IPS DF 19.7 (cell line): ENCODE measurements at places on chromosomes 16 and 17.
A peak's percentile ranks its signal among the peaks of the same experiment; 100 is the strongest.

DNA sequence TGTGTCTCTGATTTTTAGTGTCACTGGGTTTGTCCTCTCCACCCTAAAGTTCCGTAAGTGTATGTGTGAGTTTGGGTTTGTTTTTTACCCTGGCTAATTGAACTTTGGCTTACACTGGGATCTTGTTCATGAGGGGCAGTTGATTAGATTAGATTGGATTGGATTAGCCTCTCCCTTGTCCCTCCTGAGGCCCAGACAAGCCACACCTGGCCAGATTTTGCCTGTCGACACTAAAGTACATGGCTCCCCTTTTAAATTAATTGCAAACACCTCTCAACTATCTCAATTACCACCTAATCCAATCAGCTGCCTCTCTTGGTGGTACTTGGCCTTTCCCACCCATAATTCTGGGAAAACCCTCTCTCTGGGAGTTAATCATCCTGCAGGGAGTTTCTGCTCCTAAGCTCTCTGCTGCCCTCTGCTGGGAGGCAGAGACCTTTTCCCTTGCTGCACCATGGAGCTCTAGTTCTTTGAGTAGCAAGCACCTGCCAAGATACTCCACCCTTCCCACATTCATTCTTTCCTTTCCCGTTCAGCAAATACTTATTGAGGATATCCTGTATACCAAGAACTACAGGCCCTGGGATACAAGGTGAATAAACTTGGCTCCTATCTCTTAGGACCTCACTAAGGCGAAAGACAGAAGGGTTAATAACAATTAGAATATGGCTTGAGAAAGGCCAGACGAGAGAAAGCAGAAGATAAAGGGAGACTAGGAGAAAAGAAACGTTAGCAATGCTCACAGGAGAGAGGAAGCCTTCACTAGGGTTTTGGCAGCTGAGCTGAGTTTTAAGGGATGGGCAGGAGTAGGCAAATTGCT is 60.0 kb upstream of the MPHOSPH6 start:
- DNase-seq, result peak; percentile 23

GRCh38 chr17:8141045-8141444 is 11.2 kb downstream of the PER1 start:
- no peak for DNase-seq

DNA sequence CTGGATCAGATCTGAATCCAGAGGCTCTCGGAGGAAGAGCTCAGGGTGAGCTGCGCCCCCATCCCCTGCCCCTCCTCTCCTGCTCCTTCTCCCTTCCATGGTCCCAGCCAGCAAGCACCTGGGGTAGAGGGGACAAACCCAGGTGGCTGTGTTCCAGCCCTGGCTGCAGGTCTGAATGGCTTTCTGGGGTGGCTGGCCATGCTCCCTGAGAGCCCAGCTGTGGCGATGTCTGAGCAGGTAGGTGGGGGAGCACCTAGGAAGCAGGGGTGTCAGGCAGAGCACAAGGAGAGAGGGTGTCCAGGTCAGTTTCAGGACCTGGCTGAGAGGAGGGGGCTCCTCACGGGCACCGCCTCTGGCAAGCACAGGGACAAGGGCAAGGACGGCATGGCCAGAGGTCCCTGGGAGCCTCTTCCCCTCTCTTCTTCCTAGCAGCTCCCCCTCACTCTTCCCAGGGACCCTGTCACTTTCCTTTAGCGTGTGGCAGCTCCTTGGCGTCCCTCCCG is 310.0 kb downstream of the SEC14L1 start:
- no peak for DNase-seq

- DNase-seq, result no peak
Observed at GRCh38 chr16:50298591-50299507, 32.5 kb downstream of the ADCY7 start.

- DNase-seq, result no peak
Observed at GRCh38 chr17:48455791-48456190, 25.8 kb upstream of the SKAP1 start.

GRCh38 chr16:411576-412265 is 10.0 kb downstream of the DECR2 start:
- no peak for DNase-seq

DNA sequence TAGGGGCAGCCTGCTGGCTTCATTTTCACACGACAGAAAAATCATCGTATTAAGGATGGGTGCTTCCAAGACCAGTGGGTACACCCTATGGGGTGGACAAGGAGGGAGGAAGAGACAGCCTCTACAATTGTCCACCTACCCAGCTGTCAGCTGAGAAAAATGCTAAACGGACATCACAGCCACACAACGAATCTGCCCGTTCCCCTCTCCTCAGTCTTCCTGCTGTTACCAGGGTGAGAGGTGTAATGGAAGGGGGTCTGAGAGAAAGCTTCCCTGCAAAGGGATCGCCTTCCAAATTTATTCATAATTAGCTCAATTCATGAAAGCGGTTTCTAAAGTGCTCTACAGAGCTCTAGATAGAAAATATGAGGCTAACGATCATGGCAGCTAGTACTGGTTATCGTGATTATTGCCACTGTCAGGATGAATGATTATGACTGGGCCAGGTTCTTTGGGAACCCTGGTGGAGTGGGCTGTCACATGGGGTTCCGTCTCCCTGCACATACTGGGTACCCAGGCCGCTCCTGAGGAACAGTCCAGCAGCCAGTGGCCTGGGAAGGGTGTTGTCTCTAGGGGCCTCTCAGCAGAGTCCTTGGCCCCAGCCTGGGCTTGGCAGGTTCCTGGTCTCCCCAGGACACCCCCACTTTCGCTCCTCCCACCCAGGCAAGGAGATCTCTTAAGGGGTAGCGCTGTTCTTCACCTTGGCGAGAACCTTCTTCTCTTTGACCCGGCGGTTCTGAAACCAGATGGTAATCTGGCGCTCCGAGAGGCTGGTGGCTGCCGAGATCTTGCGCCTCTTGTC is 2.2 kb downstream of the HOXB13 start:
- DNase-seq, result no peak

- no peak for DNase-seq
Observed at GRCh38 chr17:43372273-43372911, 26.4 kb upstream of the ARL4D start.

DNA sequence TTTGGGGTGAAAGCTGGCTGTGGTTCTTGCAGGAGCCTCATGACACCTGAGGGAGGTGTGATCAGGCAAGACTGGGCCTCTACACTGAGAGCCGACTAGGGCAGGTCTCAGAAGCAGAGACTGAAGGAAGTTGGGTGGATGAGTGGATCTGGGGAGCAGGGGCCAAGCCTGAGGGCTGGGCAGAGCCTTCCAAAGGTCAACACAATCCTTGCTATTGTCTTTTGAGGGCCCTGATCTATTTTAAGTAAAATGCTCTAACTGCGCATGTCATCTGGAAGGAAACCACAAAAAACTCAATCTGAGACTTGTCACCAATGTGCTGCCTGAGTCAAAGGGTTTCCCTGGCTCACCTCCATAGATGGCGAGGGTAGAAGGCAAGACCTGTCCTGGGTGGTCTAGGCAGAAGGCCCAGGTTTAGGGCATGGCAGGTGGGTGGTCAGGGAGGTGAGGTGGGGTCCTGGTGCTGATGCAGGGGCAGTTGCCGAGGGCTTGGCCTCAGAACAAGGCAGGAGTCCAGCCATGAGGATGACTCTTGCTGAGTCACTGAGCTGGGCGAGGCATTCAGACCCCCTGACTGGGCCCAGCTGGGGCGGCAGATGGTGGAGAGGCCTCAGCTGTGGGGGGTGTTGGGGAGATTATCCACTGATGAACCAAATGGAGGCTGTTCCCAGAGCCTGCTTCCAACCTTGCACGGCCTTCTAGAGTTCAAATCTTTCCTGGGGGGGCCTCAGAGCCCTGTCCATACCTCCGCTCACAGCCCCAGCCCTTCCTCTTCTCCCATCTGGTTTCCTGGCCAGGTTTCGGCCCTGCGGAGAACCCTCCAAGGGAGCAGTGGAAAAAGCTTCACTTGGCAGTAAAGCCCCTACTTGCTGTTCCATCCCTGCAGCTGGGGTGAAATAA is 5.1 kb downstream of the MVP start:
- no peak for DNase-seq

GRCh38 chr16:14324581-14324980 is 253.5 kb downstream of the MRTFB start:
- DNase-seq, result no peak

- DNase-seq, result no peak
Observed at GRCh38 chr17:28533091-28533807, 19.2 kb downstream of the UNC119 start.

- DNase-seq, result no peak
Observed at GRCh38 chr16:88318521-88318920, 64.2 kb upstream of the ZNF469 start.

DNA sequence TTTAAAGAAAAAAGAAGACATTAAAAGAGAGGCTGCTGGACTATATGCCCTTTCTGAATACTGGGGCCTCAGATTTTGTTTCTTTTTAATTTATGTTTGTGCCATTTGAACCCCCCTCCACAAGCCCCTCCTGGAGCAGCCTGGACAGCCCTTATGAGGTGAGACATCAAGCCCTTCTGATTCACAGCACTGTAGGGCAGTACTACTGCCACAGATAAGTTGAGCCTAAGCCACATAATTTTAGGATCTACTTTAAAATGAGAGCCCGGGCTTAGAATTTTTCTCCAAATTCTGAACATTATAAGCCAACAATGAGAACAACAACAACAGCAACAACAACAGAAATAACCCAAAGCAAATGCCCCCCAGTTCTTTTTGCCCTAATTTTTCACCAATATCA is 256.9 kb upstream of the SALL1 start:
- no peak for DNase-seq
